NAMALWA (cell line): ENCODE measurements at places on chromosomes 11 and 22.

- DNase-seq = no peak
These were observed 133.0 kb downstream of the WNT7B start for GRCh38 chr22:45843986-45844385.

DNA sequence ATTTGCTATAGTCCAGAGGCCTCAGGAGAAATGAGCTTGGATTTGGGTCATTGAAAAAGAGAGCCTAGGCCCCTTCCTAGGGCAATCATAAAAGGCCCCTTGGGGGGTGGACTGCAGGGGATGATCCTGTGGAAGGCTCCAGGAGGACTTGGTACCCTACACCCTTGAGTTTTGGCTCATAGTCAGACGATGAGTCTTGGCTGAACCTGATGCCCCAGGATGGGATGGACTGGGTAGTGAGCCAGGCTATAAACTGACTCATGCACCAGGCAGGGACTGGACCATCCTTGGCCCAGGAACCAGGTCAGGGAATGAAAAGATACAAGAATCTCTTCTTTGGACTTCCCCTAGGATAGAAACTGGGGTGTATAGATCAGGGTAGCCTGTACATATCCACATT lies 54.2 kb downstream of the NAV2 start:
- DNase-seq = no peak

DNA sequence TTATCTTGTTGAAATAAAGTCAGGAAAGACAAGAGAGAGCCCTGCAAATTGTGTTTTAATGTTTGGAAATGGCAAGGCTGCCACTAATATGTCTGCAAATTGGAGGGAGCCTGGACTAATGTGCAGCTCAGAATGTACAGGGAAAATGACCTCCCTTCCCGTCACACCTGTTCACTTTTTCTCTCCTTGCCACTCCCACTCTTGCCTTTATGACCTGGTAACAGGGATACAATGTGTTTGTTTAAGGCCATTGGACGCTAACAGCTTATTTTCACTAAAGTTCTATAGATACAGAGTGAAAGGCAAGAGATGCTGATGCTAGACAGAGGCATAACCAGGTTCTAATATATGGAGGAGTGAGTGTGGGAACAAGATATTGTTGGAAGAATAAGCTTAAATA lies 203.9 kb downstream of the RAB38 start:
- DNase-seq = no peak

- DNase-seq = no peak
These were observed 5.4 kb downstream of the PLA2G6 start for GRCh38 chr22:38176170-38176741.

GRCh38 chr22:39684702-39685281 lies 114.2 kb downstream of the CACNA1I start:
- DNase-seq = no peak

GRCh38 chr11:13091373-13091772 lies 82.3 kb downstream of the RASSF10 start:
- DNase-seq = no peak

GRCh38 chr11:9231848-9232177 lies 33.3 kb downstream of the DENND5A start:
- DNase-seq = peak; percentile 70

DNA sequence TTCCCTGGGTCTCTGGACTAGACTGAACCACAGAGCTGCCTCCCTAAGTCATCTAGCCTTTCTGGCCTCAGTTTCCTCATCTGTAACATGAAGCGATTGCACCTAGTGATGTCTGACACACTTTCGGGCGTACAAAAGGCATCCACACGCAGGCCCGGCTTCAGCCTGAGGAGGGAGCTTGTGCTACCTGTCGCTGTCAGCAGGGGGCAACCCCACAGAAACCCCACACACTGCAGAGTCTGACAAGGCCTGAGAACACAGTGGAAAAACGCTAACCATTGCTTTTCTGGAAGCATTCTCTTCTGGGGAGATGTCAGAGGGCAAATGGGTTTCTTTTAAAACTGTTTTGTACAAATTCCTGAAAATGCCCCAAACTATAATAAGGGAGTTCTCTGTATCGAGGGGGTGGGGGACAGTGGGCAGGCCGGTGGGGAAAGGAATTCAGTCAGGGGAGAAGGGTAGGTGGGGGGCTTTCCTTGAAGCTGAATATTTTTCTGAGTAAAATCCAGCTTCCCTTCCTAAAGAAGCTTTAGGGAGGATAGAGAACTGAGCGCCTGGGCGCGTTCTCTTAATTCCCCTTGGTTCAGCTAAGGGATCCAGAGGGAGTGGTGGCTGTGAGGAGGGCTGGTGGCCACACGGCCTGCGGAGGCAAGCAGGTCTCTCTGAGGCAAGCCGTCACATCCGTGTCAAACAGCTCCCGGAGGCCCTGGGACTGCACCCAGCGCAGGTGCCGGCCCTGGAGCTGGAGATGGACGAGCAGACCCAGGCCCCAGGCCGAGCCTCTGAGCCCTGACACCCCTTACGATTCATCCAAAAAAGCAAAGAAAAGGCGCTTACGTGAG lies 533 bp downstream of the ELF5 start:
- peak; percentile 74 for DNase-seq
